Chondrocyte (in vitro differentiated cells): ENCODE measurements at places on chromosomes 5 and 9. TPM values are rescaled to one million over a fixed set of nuclear protein-coding genes. Genes with fewer than 3 reads are reported as not detected.

Gene PCDHGC4
- total RNA-seq = 0.72 to 1.8 TPM (median 1.1 TPM) in 3 replicates

DNA sequence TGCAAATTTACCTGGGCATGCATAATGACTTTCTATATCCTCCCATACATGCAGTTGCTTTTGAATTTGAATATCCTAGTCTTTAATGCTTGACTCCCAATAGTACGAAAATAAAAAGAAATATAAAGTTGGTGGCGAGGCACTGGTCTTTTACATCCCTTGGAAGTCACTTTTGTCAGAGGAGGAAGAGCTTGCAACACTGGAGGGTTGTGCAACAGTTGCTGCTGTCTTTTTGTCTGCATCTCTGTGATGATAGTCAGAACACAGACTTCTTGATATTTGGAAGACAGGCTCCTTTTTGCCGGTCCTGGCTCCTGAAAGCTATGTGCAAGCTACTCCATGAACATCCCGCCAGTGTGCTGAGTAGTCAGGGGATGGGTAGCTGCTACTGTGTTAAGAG, 16.8 kb upstream of the SGCD start:
- no peak for DNase-seq

DNA sequence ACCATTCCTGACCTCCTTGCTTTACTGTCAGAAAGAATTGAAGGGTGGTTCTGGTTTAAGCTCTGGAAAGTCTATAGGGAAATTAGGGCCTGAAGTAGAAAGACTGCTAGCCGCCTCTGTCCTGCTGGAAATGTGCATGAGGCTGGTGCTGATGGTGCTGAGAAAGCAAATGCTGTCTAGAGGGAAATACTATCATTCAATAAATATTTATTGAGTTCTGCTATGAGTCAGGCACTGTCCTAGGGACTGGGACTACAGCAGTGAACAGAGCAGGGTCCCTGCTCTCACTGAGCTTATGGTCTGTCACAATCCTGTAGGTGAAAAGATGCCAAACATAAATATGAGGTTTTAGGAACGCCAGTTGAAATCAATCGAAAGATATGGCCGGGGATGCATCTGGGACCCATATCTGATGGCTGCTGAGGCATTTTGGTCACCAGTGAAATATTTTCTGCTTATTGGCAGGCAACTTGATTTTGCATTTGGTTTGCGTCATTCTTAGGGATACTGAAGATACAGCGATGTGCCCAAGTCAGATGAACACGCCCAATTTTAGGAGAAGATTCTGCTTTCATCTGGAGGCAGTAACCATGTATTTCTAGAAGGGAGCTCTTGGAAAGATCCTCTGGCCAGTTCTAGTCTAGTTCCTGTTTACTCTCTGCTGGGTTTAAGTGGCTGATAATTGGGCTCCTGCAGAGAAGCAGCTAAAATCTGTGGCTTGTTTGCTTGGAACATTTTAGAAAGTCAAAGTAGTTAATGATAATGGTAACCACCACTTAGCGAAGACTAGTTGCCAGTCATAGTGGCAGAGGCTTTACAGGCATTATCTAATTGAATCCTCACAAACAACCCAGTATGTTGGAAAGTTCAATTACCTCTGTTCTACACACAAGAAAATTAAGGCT, 73.3 kb downstream of the INSYN2B start:
- DNase-seq = no peak

- no peak for DNase-seq
Measured at GRCh38 chr9:73116031-73116430, 35.6 kb upstream of the ANXA1 start.
